ENCODE measurements at places on chromosomes 1 and 21.

DNA sequence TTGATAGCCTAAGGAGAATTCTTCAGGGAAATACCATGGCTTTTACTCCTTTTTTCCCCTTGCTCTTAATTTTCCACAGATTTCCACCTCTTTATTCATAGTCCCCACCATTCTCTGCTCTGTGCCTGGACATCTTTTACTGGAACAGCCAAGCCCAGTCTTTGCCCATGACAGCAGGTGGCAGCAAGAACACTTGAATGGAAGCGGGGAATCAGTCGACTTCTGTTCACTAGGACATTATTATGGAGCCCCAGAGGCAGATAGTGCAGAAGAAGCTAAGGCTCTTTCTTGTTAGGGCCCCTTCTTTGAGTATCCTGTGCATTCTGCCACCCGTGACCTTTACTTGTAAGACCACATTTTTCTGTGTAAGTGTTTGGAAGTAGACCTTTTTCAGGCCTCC lies 6.3 kb downstream of the OR14I1 start:
- no peaks in the 10 kb centered on the region for H3K27me3 ChIP-seq
- no peak for DNase-seq
- H3K4me3 ChIP-seq: no peak overlapping the region
- no peaks in the 10 kb centered on the region for H3K4me1 ChIP-seq
- H3K27ac ChIP-seq: no peak overlapping the region
- no peaks in the 10 kb centered on the region for H3K36me3 ChIP-seq

DNA sequence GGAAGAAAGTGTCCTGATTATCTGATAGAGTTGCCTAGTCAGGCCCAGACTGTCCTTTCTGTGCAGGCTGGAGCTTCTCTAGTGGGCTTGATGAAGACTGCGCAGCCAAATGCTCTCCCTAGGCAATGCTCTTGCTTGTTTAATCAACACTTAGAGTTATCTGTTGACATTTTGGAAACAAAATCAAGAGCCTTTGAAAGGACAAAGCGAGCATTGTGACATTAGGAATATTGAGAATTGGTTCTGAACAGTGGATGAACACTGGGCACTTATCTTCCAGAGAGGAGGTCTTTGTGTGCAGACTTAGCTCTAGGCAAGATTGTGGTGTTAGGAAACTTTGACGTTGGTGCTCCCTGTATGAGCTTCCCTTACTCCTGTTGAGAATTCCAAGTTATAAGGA lies 94.5 kb downstream of the DNTTIP2 start:
- no peak for DNase-seq
- H3K4me3 ChIP-seq: no peak overlapping the region
- H3K27ac ChIP-seq: no peak overlapping the region
- H3K4me1 ChIP-seq: peaks cover 7% of the 10 kb centered on the region
- H3K27me3 ChIP-seq: no peaks in the 10 kb centered on the region
- no peaks in the 10 kb centered on the region for H3K36me3 ChIP-seq

GRCh38 chr1:247324204-247324787 lies 7.4 kb downstream of the ZNF496 start:
- no peak for DNase-seq
- H3K27me3 ChIP-seq: no peaks in the 10 kb centered on the region
- no peaks in the 10 kb centered on the region for H3K4me1 ChIP-seq
- no peak overlapping the region for H3K4me3 ChIP-seq

DNA sequence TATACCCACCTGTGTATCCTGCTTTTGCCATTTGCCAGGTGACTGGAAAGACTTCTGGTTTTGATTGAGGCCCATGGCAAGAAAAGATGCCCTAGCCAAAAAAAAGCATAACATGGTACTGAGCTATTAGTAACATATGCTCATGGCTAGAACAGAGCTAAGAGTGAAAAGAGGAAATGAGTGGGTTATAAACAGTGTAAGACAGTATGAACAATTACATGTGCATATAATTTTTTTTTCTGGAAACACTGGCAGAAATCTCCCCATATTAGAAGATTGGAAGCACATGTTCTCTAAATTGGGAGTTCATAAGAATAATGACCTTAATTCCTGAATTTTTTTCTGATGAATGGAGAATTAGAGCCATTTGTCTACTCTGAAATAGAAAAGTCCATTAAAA lies 41.2 kb upstream of the PDC start:
- H3K4me3 ChIP-seq: no peak overlapping the region
- no peak for DNase-seq
- H3K27ac ChIP-seq: no peak overlapping the region
- H3K27me3 ChIP-seq: no peaks in the 10 kb centered on the region
- H3K4me1 ChIP-seq: no peaks in the 10 kb centered on the region

GRCh38 chr1:149885339-149886120 lies 13.8 kb upstream of the BOLA1 start:
- DNase-seq: peak; percentile 95
- H3K36me3 ChIP-seq: no peaks in the 10 kb centered on the region
- no peaks in the 10 kb centered on the region for H3K27me3 ChIP-seq
- peak overlapping the region; percentile 75 for H3K27ac ChIP-seq
- peak overlapping the region; percentile 74 for H3K4me3 ChIP-seq

GRCh38 chr1:175138579-175138978 lies 54.0 kb downstream of the KIAA0040 start:
- no peak overlapping the region for H3K4me3 ChIP-seq
- no peaks in the 10 kb centered on the region for H3K27me3 ChIP-seq
- no peaks in the 10 kb centered on the region for H3K4me1 ChIP-seq
- H3K36me3 ChIP-seq: no peaks in the 10 kb centered on the region
- no peak overlapping the region for H3K27ac ChIP-seq

GRCh38 chr1:161399257-161399998 lies 31.8 kb upstream of the CFAP126 start:
- DNase-seq: peak; percentile 97
- no peaks in the 10 kb centered on the region for H3K27me3 ChIP-seq
- peak overlapping the region; percentile 79 for H3K4me3 ChIP-seq

GRCh38 chr1:223708001-223708359 lies 4.4 kb upstream of the CAPN2 start:
- H3K36me3 ChIP-seq: no peaks in the 10 kb centered on the region
- peak overlapping the region; percentile 88 for H3K27ac ChIP-seq
- no peak for DNase-seq

- no peak overlapping the region for H3K4me3 ChIP-seq
- DNase-seq: no peak
- no peaks in the 10 kb centered on the region for H3K4me1 ChIP-seq
- H3K27me3 ChIP-seq: no peaks in the 10 kb centered on the region
- no peaks in the 10 kb centered on the region for H3K36me3 ChIP-seq
Observed at GRCh38 chr21:39364949-39365348, 16.1 kb upstream of the HMGN1 start.

GRCh38 chr1:91199988-91200387 lies 178.2 kb upstream of the ZNF644 start:
- H3K27ac ChIP-seq: no peak overlapping the region
- no peak for DNase-seq
- H3K27me3 ChIP-seq: no peaks in the 10 kb centered on the region
- no peak overlapping the region for H3K4me3 ChIP-seq
- H3K36me3 ChIP-seq: no peaks in the 10 kb centered on the region
- no peaks in the 10 kb centered on the region for H3K4me1 ChIP-seq

- H3K4me1 ChIP-seq: peaks cover 11% of the 10 kb centered on the region
- H3K27me3 ChIP-seq: no peaks in the 10 kb centered on the region
- no peak overlapping the region for H3K4me3 ChIP-seq
- no peak for DNase-seq
- no peaks in the 10 kb centered on the region for H3K36me3 ChIP-seq
Observed at GRCh38 chr1:206021626-206022365, 1.9 kb downstream of the CTSE start.

GRCh38 chr1:230065161-230065560 lies 1.9 kb upstream of the GALNT2 start:
- DNase-seq: no peak
- H3K4me1 ChIP-seq: peaks cover 7% of the 10 kb centered on the region
- H3K36me3 ChIP-seq: no peaks in the 10 kb centered on the region
- no peak overlapping the region for H3K27ac ChIP-seq
- H3K4me3 ChIP-seq: no peak overlapping the region

- no peak for DNase-seq
- no peaks in the 10 kb centered on the region for H3K36me3 ChIP-seq
- peaks cover 18% of the 10 kb centered on the region for H3K27me3 ChIP-seq
- H3K27ac ChIP-seq: no peak overlapping the region
- no peak overlapping the region for H3K4me3 ChIP-seq
Observed at GRCh38 chr1:76865696-76866286, 1.5 kb upstream of the ST6GALNAC5 start.

DNA sequence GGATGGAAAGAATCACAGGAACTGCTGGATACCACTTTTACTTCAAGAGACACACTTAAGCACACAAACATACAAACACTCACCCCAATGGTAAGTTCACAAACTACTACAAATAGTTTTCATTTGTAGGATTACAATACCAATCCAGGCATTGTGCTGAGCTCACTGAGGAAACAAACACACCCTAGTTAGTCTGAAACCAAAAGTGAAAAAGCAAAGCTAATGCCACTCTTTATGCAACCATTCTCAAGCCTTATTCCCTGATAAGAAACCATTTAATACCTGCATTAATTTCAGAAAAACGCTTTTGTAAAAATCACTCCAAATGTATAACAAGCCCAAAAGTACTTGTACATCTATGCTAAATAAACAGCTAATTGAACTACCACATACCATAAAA lies 38.3 kb downstream of the RNF115 start:
- no peaks in the 10 kb centered on the region for H3K36me3 ChIP-seq
- no peaks in the 10 kb centered on the region for H3K27me3 ChIP-seq
- no peak overlapping the region for H3K27ac ChIP-seq
- no peak overlapping the region for H3K4me3 ChIP-seq

DNA sequence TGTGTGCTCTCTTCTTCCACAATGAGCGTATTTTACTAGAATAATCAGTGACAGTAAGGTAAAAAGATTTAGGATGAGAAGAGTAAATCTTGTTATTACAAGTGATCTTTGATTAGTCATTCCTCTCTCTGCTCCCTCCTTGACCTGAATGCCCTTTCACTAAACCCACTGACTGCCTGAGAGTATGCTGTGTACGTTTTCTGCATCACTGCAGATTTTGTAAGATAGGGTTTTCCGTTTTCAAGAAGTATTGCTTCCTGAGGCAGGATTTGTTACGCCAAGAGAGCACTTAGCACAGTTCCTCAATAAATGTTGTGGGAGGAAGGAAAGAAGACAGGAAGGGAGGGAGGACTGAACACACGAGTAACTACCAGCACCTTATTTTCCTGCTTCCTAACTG lies 7.7 kb upstream of the LAMB3 start:
- no peak overlapping the region for H3K27ac ChIP-seq
- no peaks in the 10 kb centered on the region for H3K27me3 ChIP-seq
- H3K4me3 ChIP-seq: no peak overlapping the region
- no peak for DNase-seq
- no peaks in the 10 kb centered on the region for H3K36me3 ChIP-seq

- DNase-seq: peak; percentile 35
- no peaks in the 10 kb centered on the region for H3K36me3 ChIP-seq
- peak overlapping the region; percentile 76 for H3K4me3 ChIP-seq
- H3K4me1 ChIP-seq: peaks cover 22% of the 10 kb centered on the region
- no peak overlapping the region for H3K27ac ChIP-seq
Observed at GRCh38 chr1:26994020-26994786, 711 bp downstream of the TRNP1 start.

DNA sequence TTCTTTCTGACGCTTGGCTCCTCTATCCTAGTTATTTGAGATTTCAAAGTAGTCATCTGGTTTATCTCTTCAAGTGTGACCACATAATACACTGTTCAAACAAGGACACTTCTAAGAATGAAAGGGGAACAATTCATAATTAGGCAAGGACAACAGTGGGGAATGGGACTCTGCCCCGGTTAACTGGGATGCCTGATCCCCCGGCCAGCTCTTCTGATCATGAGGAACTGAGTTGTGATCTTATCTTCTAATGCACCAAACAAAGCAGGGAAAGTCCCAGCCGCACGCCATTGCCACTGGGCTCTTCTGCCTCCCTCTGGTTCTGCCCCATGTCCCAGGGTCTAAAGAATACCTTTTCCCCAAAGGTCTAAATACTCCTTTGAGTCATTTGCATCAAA lies 158.2 kb upstream of the IRF2BP2 start:
- H3K27ac ChIP-seq: no peak overlapping the region
- H3K27me3 ChIP-seq: no peaks in the 10 kb centered on the region
- H3K4me3 ChIP-seq: no peak overlapping the region

DNA sequence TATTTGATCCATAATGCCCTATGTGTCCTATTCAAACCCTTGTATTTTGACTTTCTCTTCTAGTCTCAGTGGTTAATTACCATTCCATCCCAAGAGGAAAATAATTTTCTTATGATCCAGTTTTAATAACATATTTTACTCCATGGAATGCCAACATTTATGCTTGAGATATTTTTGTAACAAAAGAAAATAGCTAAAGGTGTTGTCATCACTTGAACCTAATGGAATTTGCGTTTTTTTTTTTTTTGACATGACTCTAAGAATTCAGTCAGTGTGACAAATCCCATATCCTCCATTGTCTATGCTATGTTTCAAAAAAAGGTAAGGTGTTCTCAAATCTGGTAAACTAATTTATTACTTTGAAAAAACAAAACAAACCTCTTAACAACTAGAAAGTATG lies 324.1 kb upstream of the ADAMTS5 start:
- no peaks in the 10 kb centered on the region for H3K36me3 ChIP-seq
- H3K27me3 ChIP-seq: no peaks in the 10 kb centered on the region
- DNase-seq: peak; percentile 8

DNA sequence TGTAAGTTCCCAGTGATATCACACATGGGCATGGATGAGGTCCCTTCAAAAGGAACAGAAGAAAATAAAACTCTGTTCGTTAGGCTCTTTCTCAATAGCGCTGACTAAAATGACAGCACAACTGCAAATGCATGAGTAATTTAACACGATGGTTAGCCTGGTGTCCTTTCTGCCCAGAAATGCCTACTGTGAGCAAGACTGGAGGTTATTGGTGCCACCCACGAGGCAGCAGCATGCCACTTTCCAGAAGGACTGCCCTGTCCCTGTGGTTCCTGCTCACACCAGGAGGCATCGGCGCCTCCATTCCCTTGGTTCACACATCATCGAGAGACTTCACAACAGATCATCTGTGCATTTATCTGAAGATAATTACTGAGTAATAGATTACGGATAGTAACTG lies 26.2 kb downstream of the VPS26C start:
- H3K4me3 ChIP-seq: no peak overlapping the region
- peaks cover 7% of the 10 kb centered on the region for H3K4me1 ChIP-seq
- no peak for DNase-seq
- peaks cover 6% of the 10 kb centered on the region for H3K36me3 ChIP-seq

GRCh38 chr21:43369124-43369523 lies 57.8 kb downstream of the SIK1 start:
- no peak overlapping the region for H3K4me3 ChIP-seq
- H3K4me1 ChIP-seq: peaks cover 7% of the 10 kb centered on the region
- DNase-seq: peak; percentile 76
- H3K27me3 ChIP-seq: no peaks in the 10 kb centered on the region
- H3K27ac ChIP-seq: no peak overlapping the region

- H3K4me3 ChIP-seq: no peak overlapping the region
- no peak for DNase-seq
- peaks cover 20% of the 10 kb centered on the region for H3K27me3 ChIP-seq
- peaks cover 8% of the 10 kb centered on the region for H3K4me1 ChIP-seq
Observed at GRCh38 chr1:159853417-159854115, 8.9 kb downstream of the VSIG8 start.

- H3K4me3 ChIP-seq: no peak overlapping the region
- DNase-seq: no peak
- no peaks in the 10 kb centered on the region for H3K27me3 ChIP-seq
- H3K4me1 ChIP-seq: no peaks in the 10 kb centered on the region
- H3K27ac ChIP-seq: no peak overlapping the region
Observed at GRCh38 chr1:163914785-163915413, 593.1 kb downstream of the NUF2 start.
